ENCODE measurements at places on chromosomes 5 and 9.

DNA sequence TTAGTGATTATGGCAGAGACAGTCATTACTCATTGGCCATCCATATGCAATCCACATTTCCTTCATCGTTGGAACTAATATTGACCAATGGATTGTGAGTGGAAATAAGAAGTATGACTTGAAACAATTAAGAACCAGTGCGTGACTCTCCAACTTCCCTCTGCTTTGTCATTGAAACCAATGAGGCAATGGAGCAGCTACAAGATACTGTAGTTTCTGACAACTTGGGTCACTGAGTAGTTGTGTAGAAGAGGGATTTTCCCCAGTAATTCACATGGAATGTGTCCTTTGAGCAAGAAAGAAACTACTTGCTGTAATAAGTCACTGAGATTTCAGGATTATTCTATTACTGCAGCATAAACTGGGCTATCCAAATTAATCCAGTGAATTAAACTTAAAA lies 785.3 kb upstream of the RIOK2 start:
- DNase-seq, result no peak

DNA sequence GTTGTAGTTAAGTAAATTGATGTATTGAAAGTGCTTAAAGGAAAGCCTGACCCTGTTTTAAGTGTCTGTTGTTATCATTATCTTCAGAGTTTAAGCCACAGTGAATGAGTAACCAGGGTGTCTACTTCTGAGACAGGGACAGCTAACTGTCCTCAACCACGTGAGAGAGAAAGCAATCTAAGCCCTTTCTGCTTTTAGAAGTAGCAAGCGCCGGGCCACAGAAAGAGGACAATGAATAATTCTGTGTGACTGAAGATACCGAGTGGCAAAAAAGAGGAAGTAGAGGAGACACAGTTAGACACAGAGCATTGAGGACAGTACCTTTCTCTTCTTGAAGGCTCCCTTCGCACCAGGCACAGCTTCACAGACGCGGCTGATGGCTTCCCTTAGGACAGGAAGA lies 86.3 kb downstream of the S1PR3 start:
- no peak for DNase-seq

DNA sequence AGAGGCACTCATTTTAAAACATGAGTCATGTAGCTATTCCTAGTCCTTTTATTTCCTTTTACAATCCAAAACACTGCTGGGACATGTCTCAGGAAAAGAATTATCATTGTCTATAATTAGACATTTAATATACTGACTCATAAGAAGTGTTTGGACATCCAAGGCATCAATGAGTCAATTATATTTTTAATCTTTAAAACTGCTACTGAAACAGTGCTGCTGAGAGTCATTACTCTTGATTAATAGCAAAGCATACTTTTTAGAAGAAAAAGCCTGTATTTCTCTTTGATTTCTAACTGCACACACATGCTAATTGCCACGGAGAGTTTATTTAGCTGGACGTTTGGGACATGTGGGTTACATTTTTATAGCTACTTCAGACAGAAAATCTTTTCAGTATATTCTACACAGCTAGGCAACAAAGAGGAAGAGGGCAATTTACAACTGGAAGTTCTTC lies 1249.0 kb upstream of the CDH18 start:
- no peak for DNase-seq

GRCh38 chr5:165834891-165835290 lies 2329.5 kb downstream of the MAT2B start:
- DNase-seq, result no peak

DNA sequence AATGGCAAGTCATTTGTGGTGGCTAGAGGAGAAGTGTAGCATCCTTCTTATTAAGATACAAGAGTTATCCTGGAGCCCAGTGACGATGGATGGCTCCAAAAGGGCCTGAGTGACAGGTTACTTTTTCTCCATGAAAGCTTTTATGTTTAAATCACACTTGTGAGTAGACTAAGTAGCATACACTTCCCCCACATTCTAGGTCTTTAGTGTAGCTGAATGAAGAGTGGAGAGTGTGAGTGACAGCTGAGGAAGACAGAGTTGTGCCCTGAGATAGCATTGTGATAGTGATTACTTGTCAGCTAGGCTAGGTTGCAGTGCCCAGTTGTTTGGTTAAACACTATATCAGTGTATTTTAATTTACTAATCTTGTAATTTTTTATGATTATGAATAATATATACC lies 337.8 kb downstream of the TENT4A start:
- DNase-seq, result no peak

Data from SW480 (cell line).